ENCODE measurements at places on chromosomes 7 and 10. TPM values are rescaled to one million over a fixed set of nuclear protein-coding genes. Genes with fewer than 3 reads are reported as not detected.

Gene CPED1
- total RNA-seq, result 0.23 TPM

Gene CACUL1
- total RNA-seq, result 42.7 TPM

Gene ZCWPW1
- total RNA-seq, result 3.4 TPM

Gene INMT
- 3.3 TPM for total RNA-seq

Gene EBF3
- total RNA-seq, result 0.79 TPM

Gene CYP3A4
- total RNA-seq, result not detected

Gene RASSF4
- 55.6 TPM for total RNA-seq

Gene LIPK
- not detected for total RNA-seq

Gene SFRP4
- not detected for total RNA-seq

Gene SEMA3D
- 0.84 TPM for total RNA-seq

Gene TAS2R5
- total RNA-seq, result 1.7 TPM

Gene TRIM50
- total RNA-seq, result not detected

Gene NKX1-2
- 2.0 TPM for total RNA-seq

Gene SH3PXD2A
- 7.5 TPM for total RNA-seq

Gene OR2A2
- total RNA-seq, result not detected

Gene PDE6C
- total RNA-seq, result not detected

Gene EVX1
- not detected for total RNA-seq

Gene PIP4K2A
- total RNA-seq, result 26.9 TPM

Gene CLCN1
- 1.9 TPM for total RNA-seq

Gene SPDYE2B
- total RNA-seq, result not detected

Gene SPDYE5
- total RNA-seq, result not detected

All from Caco-2 (cell line).